NCI-H1105 treated with DMSO at 0.1 percent for 48 hours (cell line): ENCODE measurements at places on chromosomes 11 and 22.

- no peak for DNase-seq
Measured at GRCh38 chr11:32894921-32895320, 2.3 kb downstream of the QSER1 start.

- no peak for DNase-seq
Measured at GRCh38 chr22:41048791-41049717, 43.3 kb upstream of the EP300 start.

GRCh38 chr11:105000797-105001196 lies 22.2 kb downstream of the CASP5 start:
- DNase-seq: no peak

GRCh38 chr11:119505071-119505470 lies 82.1 kb upstream of the THY1 start:
- DNase-seq: no peak

DNA sequence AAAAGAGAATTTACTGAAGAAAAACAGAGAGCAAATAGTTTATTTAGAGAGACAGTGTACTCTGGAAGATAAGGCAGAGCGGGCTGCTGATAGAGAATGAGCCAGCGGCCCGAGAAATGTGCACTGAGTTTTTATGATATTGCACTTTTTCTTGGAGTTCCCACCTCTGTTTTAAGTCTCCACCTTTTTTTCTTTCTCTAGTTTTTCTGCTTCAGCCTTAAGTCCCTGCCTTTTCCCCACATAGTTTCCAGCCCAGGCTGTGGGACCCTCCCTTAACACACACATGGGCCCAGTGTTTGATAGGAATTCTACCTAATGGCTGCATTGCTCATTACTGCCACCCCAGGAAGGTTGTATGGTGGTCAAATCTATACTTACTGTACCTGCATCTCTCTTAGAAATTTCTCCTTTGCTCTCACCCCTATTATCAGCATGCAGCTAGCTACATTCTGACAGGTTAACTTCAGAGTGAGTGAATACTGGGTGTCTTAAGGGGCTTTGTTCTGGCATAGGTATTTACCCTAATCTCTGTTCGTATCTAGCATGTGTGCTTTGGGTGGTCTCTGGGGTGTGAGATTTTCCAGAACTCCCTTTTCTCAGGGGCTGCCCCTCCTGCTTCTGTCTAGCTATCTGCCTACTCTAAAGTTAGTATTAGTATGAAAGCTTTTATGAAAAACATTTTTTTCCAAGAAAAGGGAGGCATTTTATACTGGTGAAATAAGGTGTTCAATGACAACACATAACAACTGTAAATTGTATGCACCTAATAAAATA lies 127.3 kb upstream of the TOP3B start:
- no peak for DNase-seq

DNA sequence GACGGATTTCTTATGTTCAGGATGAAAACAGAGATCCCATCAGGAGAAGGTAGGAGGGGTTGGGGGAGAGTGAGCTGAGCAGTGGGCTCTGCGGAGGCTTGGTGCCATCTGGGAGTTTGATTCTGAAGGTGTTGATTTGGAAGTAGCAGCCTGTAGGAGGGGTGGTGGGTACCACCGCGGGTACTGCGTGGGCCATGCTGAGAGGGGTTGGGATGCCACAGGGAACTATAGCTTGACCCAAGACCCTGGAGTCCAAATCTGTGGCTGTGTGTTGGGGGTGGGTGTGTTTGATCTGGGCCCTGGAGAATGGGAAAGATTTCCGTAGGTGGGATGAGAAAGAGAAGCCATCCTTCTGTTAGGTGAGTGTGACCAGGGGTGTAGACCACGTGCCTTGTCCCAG lies 5.0 kb downstream of the INCENP start:
- no peak for DNase-seq

DNA sequence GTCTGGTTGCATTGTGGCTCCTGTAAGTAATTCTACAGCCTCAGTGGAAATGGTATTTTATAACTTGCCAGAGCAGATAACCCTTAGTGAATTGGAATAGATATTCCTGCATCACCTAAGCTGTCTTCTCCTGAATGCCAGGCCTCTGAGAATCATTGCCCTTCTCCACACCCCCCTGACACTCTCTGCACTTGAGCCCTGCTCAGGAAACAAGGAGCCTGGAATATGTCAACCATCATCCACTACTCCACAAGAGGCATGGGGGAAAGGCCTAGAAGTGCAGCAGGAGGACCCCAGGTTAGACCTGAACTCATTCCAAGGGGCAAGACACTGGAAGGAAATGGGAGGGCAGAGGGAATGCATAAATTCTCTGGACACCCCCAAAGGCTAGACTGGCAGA lies 72.4 kb downstream of the DSCAML1 start:
- no peak for DNase-seq

- DNase-seq: no peak
Measured at GRCh38 chr11:65919573-65920371, 546 bp downstream of the DRAP1 start.

DNA sequence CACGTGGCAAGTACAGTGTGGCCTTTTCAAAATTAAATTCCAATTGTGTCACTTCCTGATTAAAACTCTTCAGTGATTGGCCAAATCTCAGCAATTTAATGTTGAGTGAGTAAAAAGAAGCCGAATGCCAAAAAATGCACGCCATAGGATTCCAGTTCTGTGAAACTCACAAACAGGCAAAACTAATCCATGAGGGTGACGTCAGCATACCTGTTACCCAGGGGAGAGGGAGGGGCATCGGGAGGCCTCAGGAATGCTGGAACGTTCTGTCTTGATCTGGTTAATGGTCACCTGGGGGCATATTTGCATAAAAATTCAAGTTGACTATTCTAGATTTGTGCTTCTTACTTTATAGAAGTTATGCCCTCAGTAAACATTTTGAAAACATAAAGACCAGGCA lies 39.9 kb upstream of the RAB1B start:
- DNase-seq: no peak

- no peak for DNase-seq
Measured at GRCh38 chr11:9562716-9563115, 10.8 kb upstream of the WEE1 start.

- DNase-seq: no peak
Measured at GRCh38 chr11:76684516-76684915, 14.0 kb upstream of the LRRC32 start.

- no peak for DNase-seq
Measured at GRCh38 chr11:101840704-101841103, 74.1 kb upstream of the CEP126 start.

- DNase-seq: no peak
Measured at GRCh38 chr11:71396548-71397123, 51.6 kb downstream of the DHCR7 start.

DNA sequence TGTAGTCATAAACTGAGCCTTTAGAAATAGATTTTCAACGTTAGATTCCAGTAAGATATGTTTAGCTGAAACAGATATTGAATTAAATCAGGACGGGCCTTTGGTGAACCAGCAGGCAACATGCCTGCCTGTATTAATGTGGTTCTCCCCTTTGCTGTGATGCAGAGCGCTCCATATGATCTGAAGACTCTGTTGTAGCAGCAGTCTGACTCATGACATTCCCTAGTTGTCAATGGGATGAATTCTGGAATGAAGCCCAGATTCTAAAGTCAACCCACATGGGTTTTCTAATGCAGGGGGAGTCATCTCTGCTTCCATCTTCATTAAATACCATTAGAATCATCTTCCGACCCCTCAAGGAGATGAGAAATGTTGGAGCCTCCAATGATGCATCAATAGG lies 864.5 kb downstream of the NTM start:
- peak; percentile 14 for DNase-seq

DNA sequence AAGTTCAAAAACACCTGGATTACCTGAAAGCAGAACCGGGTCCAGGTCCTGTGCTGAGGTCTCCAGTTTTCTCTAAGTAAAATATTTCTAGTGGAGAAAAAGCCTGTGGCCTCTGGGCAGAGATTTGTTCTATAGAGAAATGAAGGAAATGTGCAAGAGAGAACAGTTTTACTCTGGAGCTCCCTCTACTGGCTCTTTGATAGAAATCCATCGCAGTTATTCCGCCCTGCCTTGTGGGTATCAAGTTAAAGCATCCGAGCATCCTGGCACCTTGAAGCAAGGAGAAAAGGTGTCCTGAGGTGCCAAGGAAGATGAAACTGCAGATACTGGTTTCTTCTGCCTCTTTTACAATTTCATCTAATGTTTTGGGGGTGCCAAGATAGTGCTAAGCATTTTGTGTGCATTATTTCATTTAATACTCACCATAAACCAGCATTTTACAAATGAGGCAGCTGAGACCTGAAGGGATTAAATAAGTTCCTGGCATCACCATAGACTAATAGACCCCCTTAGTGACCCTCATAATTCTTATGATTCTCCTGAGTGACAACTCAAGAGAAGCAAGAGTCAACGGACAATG lies 113.1 kb upstream of the HSD17B12 start:
- peak; percentile 70 for DNase-seq

GRCh38 chr22:22516992-22517391 lies 3.1 kb downstream of the ZNF280A start:
- DNase-seq: no peak

DNA sequence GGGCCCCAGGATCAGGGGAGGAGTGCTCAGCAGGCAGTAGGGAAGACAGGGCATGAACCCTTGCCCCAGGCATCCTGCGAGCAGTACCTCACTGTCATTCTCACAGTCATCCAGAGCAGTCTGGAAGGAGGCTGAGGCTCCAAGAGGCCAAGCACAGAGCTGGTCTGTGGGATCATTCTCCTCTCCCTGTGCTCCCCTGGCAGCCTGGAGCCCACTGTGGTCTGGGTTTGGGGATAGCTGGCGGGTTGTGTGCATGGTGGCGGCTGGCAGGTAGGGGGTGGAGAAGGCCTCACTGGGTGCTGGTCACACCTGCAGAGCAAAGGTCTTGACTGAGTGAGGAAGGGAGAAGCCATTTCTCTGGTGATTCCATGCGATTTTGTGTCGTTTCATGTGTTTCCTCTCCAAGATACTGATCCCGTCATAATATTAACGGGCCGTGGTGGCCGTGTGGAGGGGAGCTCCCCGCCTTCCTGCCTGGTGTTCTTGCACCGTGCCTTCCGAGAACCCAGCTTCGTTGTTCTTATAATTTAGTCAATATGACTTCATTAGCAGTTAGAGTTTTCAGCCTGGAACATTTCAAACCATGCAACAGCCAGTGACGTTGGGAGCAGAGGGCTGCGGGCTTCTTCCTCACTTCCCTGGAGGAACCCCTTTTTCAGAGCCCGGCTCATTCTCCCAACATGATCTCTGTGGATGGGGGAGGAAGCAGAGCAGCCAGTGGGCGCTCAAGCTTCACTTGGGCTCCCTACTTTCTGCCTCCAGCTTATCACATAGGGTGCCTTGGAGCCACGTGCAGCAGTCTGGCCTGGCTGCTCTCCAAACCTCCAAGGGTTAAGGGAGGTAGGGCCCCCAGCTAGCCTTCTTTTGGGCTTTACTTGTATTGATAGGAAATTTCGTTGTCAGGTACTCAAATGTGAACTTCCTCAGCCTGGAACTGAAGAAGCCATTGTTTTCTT lies 20.8 kb upstream of the ADORA2A start:
- DNase-seq: no peak

- no peak for DNase-seq
Measured at GRCh38 chr22:39908737-39909136, 7.9 kb downstream of the GRAP2 start.

DNA sequence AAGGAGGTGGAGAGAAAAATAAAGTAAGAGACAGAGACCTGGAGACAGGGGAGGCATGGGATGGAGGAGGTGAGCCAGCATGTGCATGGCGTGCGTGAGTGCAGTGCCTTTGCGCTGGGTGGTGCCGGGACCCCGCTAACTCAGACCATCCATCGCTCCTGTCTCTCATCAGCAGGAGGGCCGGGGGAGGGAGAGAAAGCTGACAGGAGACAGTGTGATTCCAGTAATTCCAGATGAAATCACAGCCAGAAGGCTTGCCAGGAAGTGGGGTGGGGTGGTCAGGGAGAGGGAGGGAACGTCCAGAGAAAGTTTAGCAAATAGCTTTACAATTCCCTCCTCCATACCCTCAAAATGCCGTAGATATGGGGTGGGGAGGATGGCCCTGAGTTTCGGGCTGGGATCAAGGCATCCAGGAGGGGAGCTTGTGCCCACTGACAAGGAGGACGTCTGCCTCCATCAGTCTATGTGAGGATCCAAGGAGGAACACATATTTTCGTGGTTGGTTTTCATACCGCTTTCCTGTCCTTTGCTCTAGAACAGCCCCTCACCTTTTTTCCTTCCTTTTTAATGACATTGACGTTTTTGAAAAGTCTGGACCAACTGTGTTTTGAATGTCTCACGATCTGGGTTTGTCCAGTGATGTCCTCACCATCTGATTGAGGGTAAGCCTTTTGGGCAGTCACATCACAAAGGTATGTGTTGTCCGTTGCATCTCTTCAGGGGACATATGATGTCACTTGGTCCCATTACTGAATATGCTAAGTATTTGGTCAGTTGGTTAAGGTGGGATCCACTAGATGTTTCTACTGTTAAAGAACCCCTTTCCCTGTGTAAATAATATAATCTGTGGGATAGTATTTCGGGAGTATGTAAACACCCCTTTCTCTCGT lies 567.3 kb downstream of the MIAT start:
- no peak for DNase-seq

DNA sequence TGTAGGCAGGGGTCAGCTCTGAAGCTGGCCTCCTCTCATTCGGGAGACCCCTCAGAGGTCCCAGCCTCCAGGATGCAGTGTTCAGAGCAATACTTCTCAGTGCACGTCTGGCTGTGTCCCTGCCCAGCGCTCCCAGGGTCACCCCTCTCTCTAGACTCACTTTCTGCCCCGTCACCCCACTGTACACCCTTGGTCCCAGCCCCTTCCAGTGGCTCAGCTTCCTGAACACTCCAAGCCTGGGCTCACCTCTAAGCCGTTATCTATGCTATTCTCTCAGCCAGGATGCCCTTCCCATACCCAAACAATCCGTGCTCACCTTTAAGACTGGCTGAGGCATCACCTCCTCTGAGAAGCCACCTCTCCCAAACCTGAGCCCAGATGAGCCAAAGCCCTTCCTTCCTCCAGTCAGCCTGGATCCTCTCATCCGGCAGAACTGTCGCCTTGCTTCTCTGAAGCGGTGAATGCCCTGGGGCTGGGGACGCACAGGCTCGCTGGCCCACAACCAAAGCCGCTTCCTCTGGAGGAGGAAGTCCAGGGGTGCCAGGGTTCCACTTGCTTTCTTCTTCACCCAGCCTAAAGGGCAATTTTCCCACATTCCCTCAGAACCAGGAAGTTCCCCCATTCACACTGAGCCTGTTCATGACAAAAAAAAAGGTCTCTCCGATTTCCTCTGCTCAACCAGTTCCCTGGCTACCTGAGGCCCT lies 13.7 kb upstream of the CDKN1C start:
- DNase-seq: no peak

DNA sequence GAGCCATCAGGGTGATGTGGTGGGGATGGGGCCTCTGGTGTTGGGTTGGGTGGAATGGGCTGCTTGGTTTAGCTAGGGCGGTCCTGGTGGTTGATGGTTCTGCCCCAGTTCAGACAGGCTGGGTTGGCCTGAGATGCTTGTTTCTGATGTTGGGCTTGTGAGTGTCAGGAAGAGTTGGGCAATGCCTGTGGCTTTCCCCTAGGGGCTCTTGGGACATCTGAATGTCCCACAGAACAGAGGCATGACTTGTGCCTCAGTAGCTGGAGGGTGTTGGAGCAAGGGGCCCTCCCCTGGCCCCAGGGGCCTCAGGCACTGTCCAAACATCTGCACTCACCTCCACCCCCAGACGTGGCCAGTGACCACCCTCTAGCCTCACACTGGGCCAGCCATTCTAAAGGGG lies 14.0 kb upstream of the CTSD start:
- no peak for DNase-seq
